ENCODE measurements at places on chromosomes 7 and 10.
A peak's percentile ranks its signal among the peaks of the same experiment; 100 is the strongest.

GRCh38 chr10:86611386-86611785, 43.0 kb upstream of the OPN4 start:
- no peak for DNase-seq

DNA sequence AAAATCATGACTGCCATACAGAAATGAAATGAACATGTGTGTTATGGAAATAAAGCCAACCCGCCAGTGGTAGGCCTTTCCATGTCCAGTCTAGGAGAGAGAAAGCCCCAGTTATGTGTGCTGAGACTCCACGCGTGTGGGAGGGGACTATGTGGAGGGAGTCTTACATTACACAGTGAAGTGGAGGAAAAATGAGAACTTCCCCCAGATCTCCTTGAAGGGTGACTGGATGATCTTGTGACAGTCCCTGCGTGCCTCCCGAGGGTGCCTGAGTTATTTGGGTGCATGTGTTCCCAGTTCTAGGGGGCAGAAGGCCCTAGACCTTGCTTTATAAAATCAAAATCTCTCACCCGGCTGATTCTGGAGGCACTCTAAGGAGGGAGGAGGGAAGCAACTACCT, 24.2 kb downstream of the UPP1 start:
- DNase-seq, result no peak

DNA sequence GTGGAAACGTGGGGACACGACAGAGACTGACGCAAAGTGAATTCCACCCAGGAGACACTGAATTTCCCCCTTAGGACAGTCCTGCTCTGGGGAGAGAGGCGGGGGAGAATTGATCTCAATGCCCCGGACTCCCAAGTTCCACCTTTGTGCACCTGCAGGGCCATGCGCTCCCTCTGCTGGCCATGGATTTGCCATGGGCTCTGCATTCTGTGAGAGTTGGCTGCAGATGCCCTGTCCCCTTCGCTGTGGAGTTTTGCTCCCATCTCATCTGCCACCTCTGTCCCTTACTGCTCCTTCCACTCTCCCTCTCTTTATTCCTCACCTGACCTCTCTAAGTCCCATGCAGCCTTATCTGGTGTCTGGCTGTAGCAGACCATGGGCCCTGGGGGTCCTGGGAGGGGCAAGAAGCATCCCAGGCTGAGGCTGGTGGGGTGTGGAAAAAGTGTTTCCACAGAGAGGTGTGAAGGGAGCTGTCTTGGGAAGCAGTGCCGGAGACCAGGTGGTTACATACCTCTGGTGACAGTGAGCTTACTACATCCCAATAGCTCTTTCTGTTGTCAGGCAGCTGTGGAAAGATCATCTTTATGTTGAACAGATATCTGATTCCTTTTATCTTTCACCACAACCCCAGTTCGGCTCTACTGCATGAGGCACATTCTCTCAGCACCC, 14.3 kb downstream of the GHRHR start:
- DNase-seq, result no peak

DNA sequence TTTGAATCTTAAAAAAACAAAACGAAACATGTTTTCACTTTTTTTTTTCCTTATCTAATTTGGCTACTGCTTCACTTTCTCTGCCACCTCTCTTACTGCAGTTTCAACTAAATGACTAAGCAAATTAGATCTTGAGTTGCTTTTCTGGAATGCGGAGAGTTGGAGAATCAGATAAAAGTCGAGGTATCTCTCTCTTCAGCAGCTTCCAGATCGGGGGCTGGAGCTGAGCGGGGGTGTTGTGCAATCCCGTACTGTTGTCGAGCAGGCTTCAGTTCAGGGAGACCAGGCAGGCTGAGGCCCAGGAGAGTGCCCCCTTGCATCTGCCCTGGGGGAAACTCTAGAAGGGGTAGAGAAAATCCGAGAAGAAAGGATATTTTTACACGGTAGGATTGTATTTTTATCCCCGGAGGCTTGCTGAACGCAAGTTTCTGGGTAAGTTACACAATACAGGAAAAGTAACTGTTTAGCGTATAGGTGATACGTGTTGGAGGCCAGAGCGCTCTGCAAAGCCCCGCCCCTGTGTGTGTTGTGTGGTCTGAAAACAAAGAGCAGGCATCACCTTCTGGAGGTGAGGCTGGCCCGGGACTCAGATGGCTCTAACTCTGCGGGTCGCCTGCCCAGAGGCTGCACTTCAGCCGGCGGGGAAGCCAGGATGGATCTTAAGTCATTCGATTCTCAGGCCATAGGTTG, 116.6 kb downstream of the KLF6 start:
- peak; percentile 21 for DNase-seq

- DNase-seq, result no peak
These were observed 77.4 kb downstream of the PON1 start for GRCh38 chr7:95246831-95247370.

DNA sequence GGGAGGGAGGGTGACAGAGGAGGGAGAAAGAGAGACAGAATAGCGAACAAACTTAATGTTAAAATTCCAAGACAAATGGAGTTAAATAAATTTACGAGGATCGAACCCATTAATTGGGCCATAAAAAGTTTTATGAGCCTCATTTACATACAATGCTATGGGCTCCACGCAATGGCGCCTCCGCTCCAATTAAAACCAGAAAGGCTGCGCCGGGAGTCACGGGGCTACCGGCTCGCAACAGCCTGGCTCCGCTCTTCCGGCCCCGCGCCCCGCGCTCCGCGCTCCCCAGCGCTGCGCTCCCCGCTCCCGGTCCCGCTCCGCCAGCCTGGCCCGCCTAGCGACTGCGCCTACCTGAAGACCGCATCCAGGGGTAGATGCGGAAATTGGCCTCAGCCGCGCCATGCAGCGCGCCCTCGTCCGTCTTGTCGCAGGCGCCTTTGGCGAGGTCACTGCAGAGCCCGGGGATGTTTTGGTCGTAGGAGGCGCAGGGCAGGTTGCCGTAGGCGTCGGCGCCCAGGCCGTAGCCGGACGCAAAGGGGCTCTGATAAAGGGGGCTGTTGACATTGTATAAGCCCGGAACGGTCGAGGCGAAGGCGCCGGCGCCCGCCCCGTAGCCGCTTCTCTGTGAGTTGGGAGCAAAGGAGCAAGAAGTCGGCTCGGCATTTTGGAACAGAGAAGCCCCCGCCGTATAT, 513 bp downstream of the HOXA7 start:
- no peak for DNase-seq
